Stimulated activated CD8-positive, alpha-beta memory T cell treated with anti-CD3 and anti-CD28 coated beads, Interleukin-7, amount 100 ng/mL, for 1 hour (primary cell): ENCODE measurements at places on chromosomes 4 and X.

DNA sequence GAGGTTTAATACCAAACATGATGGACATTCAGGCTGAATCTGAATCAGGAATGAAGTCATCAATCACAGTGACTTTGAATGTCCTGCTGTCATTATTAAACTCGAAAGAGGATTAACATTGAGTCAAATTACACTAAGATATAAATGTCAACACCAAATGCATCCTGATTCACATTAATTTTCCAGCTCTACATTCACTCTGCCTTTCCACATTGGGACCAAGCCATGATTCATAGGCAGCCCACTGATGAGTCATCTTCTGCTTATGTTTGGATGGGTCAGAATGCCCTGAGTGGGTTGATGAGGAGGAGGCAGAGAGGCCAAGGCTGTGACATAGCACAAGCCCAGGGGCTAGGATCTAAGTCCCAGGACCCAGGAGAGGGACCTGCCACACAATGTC lies 247.6 kb upstream of the RPS6KA3 start:
- no peak for DNase-seq

DNA sequence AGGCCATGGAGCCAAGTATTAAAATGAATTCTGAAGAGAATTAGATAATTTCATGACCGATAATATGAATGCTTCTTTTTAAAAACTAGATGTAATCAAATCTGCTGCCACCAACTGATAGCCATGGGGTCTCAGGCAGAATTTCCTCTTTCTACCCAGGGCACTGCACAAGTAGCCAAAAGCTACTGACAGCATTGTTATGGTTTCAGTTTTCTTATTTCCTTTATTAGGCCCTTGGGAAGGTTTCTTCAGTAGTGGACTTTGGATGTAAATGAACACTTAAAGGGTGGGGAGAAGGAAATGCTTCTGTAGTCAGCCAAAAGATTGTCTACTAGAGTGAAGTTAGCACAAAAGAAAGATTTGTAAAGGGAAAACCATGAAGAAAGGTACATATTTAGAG lies 686.0 kb downstream of the ADGRL3 start:
- no peak for DNase-seq

- no peak for DNase-seq
Observed at GRCh38 chrX:131747173-131747572, 203.3 kb downstream of the OR13H1 start.

DNA sequence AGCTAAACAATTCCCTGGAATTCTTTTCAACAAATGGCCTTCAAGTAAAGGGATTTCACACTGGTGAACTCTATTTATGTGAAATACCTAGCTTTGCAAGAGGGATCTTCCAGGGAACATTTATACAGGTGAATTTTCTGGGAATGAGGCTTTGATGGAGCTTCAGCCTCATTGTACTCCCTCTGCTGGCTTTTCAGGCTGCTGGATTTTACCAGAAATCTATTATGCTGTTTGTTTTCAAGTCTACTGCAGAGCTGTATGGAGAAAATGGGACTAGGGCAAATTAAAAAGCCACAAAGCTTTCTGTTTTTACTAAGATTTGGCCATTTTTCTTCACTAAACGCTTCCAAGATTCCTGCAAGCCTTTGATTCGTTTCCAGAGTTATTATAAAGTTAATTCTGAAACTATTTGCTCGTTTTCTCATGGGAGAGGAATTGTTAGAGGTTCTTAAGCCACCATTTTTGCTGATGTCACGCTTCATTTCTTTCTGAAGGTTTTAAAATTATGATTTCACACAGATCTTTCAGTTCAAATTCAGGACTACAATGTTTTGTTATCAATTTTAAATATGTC lies 31.6 kb downstream of the KDM6A start:
- no peak for DNase-seq

DNA sequence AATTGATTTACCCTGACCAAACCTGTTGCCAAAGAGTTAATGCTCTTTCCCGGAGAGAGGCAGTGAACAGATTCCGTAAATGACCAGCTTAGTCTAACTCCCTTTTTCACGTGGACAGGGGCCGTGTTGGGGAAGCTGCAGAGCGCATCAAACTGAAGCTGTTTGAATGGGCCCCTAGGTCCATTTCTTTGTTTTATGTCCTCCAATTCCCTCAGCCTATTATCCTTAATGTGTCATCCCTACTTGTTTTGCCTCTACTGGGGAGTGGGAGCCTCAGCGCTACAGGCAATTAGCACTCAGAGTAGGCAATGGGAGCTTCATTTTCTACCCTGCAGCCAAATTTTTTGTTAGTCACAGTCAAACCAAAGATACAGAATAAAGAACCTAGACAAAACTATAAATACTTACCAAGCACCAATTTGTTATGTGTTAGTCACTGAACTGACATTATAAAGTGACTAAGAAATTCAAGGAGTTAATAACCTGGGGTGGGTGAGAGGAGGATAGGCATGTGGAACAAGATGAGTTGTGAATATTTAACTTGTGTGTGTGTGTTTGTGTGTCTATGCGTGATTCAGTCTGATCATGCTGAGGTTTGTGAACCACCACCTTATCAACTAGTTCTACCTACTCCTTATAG lies 417.4 kb downstream of the PACRGL start:
- DNase-seq = no peak

DNA sequence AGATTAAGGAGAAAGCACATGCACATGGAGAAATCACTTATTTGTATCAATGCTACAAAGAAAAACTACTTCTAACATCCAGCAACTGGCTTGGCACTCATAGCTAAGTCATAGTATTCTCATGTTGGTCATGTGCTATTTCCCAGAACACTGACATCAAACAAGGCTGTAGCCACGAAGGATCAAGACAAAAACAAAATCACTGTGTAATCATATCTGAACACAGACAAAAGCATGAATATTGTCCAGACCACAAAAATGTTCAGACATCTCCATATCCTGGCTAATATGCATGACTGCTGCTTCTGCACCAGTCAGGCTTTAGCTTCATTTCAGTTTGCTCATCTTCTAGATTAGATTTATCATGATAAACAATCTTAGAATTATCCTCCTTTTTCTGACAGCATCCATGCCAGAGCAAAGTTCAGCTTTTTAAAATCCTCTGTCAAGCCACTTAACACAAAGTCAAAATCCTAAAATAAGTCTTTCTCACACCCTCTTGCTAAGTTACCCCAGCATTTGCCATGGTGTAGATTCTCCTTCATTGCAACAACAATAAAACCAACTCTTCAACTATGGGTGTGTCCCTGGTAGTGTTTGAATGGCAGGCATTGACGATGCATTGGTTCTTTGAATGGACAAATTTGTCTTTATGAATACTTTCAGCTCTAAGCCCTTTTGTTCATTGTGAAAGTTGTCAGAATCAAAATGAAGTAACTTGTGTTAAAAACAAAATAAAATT lies 39.1 kb upstream of the NPFFR2 start:
- no peak for DNase-seq

DNA sequence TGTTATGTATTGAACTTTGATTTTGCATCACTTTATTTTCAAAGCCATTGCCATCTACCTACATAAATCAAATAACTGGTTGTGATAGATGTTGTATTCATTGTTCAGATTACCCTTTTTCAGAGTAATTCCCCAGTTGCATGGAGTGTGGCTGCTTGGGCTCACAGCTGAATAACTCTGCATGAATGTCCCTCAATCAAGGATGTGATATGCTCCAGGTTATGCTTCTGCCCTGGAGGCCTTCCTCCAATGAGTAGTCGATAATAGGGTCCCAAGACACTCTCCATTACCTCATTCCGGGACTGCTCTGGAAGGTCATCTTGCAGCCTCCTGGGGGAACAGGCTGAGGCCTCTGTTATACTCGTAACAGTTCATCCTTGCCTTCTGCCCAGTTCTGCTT lies 251.8 kb downstream of the ADGRL3 start:
- no peak for DNase-seq

DNA sequence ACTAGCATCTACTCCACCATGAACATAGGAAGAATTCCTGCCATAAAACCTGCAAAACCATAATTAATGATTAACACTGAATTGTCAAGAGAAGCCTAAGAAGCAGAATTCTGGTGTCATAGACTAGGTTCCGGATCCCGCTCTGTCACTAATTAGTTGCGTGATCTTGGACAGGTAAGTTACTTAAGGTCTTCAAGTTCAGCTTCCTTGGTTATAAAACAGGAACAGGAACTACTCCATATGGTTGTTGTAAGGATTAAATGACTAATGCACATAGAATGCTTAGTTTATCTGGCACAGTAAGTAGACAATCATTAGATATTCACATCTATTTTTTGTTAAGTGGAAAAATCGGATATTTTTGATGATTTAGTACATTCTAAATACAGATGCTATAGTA lies 14.3 kb downstream of the G3BP2 start:
- DNase-seq = no peak
